SK-MEL-5 (cell line): ENCODE measurements at places on chromosomes 1 and 21.
A peak's percentile ranks its signal among the peaks of the same experiment; 100 is the strongest.

- no peak for DNase-seq
Observed at GRCh38 chr1:86508583-86508969, 38.3 kb upstream of the CLCA4 start.

GRCh38 chr1:234320549-234320948 lies 52.7 kb upstream of the COA6 start:
- DNase-seq, result no peak

DNA sequence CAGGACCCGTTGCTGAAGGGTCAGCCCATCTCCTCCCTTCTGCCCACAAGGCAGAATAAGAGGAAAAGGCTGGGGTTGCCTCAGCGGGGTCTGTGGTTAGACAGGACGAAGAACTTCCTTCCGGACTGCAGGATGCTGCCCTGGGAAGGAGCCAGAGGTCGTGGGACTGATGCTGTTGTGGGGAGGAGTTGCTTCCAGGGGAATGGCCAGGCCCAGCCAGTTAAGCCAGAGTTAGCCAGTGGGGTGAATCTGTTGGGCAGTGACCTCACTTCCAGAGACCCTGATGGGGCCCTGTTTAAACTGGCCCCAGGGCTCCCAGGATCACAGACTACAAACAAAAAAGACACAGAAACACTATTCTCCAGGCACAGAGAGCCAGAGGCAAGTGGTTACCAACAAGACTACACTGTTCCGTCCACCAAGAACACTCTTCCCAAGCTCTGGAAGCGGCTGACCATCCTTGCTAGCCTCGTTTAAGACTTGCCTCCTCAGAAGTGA lies 13.0 kb downstream of the FAM229A start:
- peak; percentile 77 for DNase-seq

DNA sequence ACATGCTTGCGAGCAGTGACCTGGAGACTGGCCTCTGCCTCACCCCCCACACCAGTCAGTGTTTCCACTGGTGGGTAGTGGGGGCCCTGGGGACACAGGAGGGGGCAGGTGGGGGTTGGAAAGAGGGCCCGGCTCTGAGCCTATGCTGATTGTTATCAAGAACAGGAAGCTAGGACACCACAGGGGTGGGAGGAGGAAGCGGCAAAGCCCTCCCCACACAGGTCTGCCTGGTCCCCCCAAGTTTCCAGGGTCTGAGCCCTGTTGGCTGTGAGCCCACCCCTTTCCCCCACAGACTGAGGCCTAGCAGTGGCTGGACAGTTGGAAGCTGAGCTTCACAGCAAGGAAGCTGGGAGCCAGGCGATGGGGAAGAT lies 1.6 kb upstream of the PTPN7 start:
- no peak for DNase-seq

GRCh38 chr1:110525249-110525595 lies 6.2 kb upstream of the KCNA10 start:
- DNase-seq, result no peak

DNA sequence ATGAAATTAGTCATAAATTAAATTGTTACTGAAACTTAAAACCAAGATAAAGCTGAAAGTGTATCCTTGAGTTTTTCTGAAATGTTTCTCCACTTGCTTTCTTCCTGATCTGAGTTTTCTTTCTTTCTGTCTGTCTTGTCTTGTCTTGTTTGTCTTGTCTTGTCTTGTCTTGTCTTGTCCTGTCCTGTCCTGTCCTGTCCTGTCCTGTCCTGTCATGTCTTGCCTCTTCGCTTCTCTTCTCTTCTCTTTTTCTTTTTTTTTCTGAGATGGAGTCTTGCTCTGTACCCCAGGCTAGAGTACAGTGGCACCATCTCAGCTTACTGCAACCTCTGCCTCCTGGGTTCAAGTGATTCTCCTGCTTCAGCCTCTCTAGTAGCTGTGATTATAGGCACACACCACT lies 73.7 kb downstream of the ADGRL2 start:
- DNase-seq, result no peak
